ENCODE measurements at places on chromosomes 7 and 10.
A peak's percentile ranks its signal among the peaks of the same experiment; 100 is the strongest.

DNA sequence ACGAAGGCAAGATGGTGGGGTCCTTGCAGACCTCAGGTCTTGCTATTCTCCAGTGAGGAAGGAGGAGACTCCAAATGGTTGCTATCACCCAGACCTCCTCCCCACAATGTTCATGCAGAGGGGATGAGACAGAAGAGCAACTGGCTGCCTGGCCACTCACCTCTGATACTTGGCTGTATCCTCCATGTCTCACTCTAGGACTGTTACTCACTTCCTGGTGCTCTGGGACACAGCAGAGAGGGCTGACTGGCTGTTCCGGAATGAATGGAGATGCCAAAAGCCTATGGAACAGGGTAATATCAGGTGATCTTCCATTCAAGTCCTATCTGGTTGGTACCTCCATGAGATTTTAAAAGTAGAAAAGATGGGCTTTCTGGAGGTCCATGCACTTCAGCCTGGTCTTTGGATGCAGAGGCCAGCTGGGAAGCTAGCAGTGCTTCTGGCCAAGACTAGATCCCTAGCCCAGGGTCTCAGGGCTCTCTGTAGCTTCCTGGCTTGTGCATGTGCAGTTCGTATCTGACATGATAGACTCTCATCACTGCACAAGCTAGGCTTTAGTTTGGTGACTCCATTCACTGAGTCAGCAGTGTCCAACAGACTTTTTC lies 27.0 kb upstream of the ABI1 start:
- DNase-seq, result no peak

- no peak for DNase-seq
These were observed 34.0 kb downstream of the SVIL start for GRCh38 chr10:29600821-29601220.

GRCh38 chr7:25482631-25483030 lies 254.3 kb upstream of the NPVF start:
- no peak for DNase-seq

DNA sequence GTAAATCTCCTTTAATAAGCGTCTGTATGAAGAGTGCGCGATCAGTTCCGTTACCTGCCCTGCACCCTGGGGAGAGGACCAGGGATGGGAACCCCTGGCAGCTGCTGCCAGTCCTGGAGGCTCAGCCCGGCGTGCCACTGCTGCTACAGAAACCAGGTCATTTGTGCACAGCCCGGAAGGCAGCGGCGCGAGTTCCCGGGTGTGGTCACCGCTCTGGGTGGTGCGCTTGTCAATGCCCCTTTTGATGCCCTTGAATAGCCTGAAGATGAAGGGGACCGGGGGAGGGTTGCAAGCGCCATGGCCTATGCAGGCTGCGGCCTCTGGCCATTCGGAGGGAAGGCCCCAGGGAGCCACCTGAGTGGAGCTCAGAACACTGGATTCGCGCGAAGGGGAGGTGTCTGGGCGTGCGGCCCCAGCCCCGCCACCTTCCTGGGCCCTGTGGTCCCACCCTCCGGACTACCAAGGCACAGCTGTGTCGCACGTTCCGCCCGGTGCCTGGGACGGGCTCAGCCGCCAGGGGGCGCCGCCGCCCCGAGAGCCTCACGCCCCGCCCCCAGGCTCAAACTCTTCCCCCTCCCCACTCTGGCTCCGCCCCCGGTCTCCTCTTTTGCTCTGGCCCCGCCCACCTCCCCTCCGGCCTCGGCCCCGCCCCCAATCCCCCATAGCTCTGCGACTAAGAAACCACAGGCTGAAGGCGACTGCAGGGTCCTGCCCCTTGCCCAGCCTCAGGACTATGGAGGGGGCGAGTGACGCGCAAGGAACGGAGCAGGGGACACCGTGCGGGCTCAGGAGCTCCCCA lies 16.5 kb downstream of the AP5Z1 start:
- DNase-seq, result peak; percentile 64

DNA sequence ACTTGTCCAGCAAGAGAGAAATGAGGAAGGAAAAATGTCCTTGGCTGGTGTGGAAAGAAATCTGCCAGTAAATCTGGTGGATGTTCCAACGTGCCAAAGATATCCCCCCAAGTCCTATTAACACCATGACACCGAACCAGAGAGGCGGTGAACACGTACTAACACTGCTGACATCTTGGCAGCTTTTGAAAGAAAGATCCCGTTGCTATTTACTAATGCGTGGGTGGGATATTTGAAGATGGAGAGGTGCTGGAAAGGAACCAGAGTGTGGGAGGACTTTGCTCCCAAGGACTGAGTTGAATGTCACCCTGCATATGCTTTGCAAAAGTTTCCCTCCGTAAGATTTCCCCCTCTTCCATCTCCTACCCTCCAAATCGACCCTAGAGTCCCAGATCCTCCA lies 7.9 kb downstream of the CCDC3 start:
- DNase-seq, result no peak

DNA sequence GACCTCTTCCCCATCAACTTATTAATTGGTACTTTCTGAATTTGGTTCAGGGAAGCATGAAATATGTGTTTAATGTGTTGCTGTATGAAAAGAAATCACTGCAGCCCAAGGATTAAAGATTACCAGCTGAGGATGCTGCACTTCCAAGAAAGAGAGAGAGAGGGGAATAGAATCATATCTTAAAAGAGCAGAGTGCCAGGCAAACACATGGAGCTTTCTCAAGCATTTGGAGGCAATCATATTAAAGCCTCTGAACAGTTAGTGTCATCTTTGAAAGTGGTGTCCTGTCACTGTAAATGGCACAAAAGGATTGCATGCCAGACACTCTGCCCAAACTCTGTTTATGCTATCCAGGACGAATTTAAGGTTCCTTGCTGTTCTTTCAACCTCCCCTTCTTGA lies 386.7 kb downstream of the SORCS1 start:
- DNase-seq, result no peak

DNA sequence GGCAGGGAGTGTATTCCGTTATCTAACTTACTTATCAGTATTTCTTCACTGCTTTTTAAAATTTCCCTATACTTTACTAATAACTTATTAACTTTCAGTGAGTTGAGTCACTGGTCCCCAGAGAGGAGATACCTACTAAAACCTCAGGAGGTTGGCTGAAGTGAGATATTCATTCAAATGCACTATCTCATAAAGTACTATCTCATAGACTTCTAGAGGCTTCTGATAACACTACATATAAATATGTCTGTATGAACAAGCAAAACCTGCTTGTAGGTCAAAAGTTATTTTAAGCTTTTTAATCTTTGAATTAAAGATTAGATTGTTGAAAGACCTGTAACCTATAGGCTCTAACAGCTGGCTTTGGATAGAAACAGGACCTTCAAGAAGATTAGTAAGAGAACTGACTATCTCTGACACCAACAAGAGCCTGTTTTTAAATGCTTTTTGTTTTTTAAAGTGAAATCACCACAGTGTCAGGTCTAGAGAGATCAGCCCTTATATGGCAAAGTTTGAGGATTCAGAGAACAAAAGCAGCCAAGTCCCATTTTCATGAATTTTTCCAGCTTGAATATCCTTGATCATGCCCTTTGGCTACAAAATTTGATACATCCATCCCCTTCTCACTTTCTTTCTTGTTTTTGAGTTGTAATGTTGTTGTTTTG lies 242.2 kb downstream of the ARL4A start:
- DNase-seq, result no peak

- DNase-seq, result no peak
These were observed 76.9 kb downstream of the PRKCQ start for GRCh38 chr10:6503171-6503570.

DNA sequence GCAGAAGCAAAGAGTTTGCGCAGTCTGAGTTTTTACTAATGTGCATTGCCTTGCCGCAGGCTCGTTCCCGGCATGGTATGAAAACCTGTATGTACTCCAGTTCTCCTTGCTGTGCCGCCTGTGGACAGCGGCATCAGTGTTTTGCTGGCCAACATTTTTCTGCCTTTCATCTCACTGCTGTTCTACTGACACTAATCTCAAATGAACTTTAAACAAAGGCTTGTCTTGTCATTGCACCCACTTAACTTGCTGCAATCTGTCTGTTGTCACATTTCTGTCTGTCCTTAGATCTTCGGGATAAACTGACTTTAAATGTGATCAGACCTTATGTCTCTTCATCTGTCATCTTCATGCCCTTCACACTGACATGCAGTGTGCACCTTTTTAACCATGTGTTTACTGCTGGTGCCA lies 71.7 kb upstream of the ZNRF2 start:
- DNase-seq, result peak; percentile 89

- peak; percentile 13 for DNase-seq
These were observed 61.3 kb downstream of the CD36 start for GRCh38 chr7:80699721-80700256.

- no peak for DNase-seq
These were observed 14.1 kb upstream of the TMEM72 start for GRCh38 chr10:44897049-44897448.

GRCh38 chr10:27153845-27154193 lies 365 bp downstream of the YME1L1 start:
- DNase-seq, result peak; percentile 41

GRCh38 chr10:87678302-87678701 lies 18.6 kb downstream of the PAPSS2 start:
- no peak for DNase-seq

DNA sequence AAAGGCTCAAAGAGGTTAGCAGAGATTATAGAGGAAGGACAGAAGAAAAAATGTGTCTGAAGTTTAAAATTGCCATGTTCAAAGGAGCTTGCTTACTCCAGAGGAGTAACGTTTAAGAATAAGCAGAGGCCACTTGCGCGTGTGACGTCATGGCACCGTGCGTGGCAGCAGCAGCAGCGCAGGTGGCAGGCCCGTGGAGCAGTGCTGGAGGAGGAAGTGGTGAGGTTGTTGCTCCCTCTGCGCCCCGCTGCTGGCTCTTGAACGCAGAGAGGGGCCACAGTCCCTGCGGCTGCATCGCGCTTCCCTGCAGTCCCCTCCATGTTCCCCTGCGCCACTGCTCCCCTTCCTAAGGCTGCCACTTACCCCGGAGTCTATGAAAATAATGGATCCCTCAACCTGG lies 37.5 kb downstream of the GDI2 start:
- no peak for DNase-seq

DNA sequence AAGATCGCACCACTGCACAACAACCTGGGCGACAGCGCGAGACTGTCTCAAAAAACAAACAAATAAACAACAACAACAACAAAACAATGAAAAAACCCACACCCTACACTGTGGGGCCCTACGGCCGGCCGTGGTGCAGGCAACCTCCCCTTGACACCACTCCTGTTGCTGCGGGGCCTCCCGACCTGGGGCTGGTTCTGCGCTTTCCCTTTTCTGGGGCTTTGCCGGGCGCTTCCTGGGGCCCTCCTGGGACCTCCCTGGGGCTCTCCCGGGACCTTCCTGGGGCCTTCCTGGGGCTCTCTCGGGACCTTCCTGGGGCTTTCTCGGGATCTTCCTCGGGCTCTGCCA lies 46.6 kb downstream of the INSIG1 start:
- DNase-seq, result no peak

DNA sequence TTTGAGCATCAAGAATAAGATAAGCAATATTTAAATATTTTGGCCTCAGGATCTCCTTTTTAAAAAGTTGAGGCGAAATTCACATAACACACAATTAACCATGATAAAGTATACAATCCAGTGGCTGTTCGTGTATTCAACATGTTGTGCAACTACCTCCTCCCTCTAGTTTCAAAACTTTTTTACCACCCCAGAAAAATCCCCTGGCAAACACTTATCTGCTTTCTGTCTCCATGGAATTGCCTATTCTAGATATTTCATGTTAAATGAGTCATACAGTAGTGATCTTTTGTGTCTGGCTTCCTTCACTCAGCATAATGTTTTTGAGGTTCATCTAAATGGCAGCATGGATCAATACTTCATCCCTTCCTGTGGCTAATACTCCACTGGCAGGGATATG lies 31.8 kb upstream of the IL15RA start:
- no peak for DNase-seq

DNA sequence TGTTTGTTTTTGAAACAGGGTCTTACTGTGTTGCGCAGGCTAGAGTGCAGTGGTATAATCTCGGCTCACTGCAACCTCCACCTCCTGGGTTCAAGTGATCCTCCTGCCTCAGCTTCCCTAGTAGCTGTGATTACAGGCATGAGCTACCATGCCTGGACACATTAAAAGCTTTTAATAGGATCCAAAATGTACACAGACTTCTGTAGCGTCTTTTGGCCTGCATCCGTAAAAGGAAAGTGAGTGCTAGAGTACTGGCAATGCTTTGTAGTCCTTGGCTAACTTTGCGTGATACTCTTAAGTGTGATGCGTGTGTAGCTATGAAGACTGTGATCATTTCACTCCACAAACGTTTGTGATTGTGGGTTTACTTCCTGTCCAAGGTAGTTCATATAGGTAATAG lies 13.3 kb downstream of the ZRANB1 start:
- DNase-seq, result peak; percentile 21

DNA sequence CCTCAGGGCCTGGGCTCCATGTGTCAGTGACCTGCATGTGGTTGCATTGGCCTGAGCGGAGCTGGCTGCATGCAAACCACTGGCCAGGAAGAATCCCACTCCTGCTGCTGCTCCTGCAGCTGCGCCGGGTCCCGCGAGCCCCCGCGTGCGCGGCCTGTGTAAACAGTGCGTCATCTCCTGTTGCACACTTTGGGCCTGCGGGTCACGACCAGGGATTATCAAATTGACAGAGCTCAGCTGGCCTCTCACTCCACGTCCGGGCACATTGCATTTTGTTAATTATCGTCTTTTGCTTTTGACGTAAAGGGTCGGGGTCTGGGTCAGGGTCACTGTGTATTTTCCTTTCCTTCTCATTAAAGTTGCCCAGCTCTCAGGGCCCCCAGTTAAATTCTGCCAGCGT lies 132.6 kb downstream of the RGS10 start:
- no peak for DNase-seq

DNA sequence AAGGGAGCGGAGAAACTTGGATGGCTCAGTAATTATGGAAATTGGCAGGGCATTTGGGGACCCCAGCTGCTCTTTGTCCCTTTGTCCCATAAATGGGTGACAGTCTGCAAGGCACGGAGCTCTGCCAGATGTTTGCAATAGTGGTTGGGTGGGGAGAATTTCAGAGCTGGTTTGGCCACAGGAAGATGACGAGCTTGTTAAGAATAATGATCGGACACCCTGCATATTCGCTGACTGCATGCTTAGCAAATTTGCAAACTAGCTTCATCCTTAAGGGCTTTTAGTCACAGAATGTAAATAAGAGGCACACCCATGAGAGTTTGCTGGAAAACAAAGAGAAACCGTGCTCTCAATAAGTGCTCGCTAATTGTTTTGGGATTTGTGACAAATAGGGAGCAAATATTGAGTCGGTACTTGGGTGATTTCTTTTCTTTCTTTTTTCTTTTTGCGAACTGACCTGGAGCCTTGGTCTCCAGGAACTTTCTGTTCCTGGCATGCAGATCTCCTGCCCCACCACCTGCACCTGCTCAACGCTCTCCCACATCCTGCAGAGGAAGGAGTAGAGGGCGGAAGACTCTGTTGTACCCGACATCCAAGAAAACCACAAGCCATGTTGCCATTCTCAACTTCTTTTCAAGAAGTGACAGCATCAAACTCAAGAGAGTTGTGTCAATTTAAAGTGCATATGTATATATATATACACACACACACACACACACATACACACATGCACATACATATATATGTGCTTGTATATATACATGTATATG lies 238.9 kb downstream of the CAMK1D start:
- no peak for DNase-seq

GRCh38 chr10:3639546-3639945 lies 145.5 kb downstream of the KLF6 start:
- DNase-seq, result no peak

- no peak for DNase-seq
These were observed 108.7 kb downstream of the DIP2C start for GRCh38 chr10:580778-581177.

- DNase-seq, result no peak
These were observed 85.2 kb downstream of the GRID1 start for GRCh38 chr10:86281396-86281795.

GRCh38 chr10:103843854-103844570 lies 11.4 kb downstream of the SH3PXD2A start:
- DNase-seq, result no peak
